Activated T-cell treated with anti-CD3 and anti-CD28 coated beads, Interleukin-2, amount 50 U/mL, for 72 hours (primary cell): ENCODE measurements at places on chromosomes 1 and 21.

DNA sequence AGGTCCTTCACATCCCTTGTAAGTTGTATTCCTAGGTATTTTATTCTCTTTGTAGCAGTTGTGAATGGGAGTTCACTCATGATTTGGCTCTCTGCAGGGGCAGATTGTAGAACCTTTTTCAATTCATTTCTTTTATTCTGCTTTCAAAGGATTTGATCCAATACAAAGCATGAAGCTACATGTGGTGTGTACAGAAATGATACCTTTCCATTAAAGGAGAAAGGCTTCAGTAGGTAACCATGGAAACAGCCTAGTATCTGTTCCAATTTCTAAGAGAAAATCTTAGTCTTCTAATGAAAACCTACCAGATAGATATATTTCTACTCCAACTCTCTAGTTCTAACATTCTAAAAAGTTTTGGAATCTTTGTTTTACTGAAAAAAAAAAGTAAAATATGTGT is 105.0 kb downstream of the SYT14 start:
- DNase-seq: no peak

GRCh38 chr1:3910857-3911845 is 11.1 kb upstream of the C1orf174 start:
- peak; percentile 79 for DNase-seq

DNA sequence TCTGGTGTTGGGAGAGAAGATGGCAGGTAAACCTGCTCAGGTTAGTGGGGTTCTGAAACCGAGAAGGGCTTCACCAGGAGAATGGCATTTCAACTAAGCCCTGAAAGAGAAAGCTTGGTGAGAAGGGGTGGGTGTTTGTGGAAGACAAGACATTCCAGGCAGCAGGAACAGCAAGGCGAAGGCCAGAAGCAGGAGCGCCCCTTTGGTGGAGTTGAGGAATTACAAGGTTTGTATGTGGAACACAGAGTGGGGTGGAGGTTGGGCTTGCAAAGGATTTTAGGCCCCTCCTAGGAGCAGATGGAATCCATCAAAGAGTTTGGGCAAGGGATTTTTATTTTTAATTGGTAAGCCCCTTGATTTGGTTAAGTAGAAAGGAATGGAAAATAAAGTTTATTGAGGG is 24.8 kb upstream of the ELOA start:
- no peak for DNase-seq

DNA sequence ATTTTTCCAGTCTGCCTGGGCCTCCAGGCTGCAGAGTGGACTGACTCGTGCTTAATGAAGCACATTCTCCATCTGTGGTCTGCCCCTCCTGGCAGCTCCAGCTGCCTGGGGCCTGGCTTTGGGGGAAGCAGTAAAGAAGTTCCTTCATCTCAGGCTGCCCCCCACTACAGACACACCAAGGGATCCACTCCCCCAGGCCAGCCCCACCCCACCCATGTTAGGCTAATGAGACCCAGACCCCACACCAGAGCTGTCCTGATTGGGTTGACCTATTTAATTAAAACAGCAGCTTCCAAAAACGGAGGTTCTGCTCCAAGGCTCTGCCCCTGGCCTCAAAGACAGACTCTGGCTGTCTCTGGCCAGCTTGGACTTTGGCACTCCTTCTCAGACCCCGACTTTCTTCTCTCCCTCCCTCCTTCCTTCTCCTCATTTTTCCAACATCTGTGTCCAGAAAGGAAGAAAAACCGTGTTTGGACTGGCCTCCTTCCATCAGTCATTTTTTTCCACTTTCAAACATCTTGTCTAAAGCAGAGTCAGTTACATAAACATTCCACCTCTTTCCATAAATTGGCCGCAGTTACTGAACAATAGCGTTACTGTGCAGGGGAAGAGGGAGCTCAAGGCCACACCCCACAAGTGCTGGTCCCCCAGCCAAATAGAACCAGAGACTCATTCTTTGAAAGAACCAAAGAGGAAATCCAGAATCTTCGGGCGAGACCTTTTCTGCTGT is 29.7 kb downstream of the SERTAD4 start:
- no peak for DNase-seq

- no peak for DNase-seq
Observed at GRCh38 chr1:89047734-89048133, 17.3 kb downstream of the GBP1 start.

DNA sequence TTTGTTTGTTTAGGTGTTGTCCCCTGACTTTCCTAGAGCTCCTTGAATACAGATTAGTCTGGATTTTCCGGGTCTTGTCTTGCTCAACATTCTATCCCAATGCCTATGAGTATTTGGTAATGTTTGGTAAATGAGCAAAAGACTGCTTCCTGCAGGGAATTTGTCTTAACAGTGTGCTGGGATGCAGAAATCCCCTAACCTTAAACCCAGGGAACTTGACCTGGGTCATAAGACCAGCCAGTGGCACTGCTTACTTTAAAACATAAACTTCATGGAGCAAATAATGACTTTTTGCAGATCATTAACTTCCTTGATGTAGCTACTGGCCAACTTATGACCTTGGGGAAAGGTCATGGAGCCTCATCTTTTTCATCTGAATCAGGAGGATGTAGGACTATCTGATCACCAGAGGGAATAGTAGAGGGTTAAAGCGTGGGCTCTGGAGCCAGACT is 27.2 kb downstream of the TCEANC2 start:
- no peak for DNase-seq

GRCh38 chr1:59690171-59690930 is 124.4 kb upstream of the HOOK1 start:
- no peak for DNase-seq

- DNase-seq: no peak
Observed at GRCh38 chr1:112026016-112026415, 36.5 kb upstream of the KCND3 start.

DNA sequence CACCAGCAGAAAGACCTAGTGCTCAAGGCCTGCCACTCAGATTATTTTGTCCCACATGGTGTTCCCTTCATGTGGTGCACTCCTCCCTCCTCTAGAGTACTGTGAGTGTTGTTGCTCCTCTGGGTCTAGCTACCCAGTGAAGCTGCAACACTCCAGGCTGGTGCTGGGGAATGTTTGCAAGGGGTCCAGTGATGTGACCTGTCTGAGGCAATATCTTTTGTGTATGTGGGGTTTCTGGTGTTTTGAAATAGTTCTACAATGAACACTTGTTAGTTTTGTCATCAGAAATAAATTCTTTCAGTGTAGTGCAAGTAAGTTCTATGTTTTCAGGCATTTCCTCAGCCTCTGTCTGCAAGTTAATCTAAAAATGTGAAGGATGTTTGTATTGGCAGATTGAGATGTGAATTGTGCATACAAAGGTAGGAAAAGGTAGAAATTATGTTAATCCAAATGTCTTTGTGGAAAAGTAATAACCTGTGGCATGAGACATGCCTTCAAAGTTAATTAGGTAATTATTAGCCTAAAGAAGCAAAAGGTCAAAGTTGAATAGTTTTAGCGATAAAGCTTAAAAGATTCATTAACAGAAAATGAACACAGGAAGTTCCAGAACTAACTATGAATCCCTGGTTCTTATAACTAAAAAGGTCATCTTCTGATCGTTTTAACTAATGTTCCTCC is 616.8 kb downstream of the LTN1 start:
- no peak for DNase-seq

DNA sequence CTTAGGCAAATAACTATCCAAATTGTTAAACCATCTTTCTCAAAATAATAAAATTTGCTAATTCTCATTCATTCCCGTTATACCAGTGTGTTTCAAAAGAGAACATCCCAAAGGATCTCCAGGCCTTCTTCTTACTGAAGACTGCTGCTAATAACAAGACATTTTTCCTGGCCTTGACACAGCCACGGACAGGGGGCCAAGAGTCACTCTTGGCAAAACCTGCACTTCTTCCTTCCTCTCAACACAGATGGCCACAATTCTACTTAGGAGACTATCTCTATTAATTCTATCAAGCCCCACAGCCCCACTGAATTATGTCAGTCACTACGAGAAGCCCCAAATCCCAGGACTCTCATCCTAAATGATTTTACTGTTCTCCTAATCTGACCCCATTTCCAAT is 86.0 kb downstream of the EVI5 start:
- DNase-seq: no peak

DNA sequence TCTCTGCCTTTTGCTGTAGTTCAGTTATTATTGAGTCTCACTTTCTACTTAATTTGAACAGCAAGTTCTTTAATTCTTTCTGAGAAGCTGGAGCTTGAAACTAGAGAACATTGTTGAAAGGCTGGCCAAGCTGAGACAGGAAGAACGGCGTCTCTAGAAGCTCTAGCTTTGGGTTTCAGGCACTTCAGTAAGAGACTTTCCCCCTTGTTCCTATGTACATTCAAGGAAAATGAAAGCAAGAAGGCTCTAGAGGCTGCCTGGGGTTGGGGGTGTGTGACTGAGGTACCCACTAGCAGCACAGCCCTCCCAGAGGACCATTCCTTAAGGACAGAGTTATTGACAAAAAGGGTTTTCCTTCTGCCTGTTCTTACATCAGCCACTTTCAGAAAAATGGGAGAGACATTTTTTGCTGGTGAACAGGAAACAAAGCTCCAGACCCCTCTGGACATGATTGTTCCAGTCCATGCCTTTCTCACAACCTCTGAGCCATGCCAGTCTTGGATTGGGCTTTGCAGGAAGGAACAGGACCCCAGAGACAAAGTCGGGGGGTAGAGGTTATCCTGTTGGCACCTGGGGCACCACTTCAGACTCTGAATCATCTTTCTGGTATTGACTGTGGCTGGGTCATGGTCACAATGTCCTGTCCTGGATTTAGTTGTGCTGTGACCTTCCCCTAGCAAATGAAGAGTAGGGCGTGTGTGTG is 63.1 kb downstream of the LAMC2 start:
- no peak for DNase-seq

DNA sequence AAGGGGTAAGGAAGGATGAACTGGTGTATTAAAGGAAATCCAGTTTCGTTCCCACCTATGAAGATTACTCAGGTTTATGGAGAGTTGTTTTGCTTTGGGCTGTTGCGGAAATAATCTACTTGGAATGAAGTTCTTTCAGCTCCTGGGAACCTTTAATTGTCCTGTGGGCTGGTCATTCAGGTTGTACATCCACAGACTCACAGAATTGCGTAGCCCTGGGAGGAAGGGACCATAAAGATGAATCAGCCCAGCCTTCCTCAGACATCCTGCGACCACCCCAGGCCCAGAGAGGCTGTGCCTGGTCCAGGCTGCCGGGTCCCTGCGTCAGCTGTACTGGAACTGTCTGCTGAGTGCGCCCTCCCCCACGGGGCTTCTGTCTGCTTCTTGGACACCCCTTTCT is 72.7 kb downstream of the GALNT2 start:
- no peak for DNase-seq

DNA sequence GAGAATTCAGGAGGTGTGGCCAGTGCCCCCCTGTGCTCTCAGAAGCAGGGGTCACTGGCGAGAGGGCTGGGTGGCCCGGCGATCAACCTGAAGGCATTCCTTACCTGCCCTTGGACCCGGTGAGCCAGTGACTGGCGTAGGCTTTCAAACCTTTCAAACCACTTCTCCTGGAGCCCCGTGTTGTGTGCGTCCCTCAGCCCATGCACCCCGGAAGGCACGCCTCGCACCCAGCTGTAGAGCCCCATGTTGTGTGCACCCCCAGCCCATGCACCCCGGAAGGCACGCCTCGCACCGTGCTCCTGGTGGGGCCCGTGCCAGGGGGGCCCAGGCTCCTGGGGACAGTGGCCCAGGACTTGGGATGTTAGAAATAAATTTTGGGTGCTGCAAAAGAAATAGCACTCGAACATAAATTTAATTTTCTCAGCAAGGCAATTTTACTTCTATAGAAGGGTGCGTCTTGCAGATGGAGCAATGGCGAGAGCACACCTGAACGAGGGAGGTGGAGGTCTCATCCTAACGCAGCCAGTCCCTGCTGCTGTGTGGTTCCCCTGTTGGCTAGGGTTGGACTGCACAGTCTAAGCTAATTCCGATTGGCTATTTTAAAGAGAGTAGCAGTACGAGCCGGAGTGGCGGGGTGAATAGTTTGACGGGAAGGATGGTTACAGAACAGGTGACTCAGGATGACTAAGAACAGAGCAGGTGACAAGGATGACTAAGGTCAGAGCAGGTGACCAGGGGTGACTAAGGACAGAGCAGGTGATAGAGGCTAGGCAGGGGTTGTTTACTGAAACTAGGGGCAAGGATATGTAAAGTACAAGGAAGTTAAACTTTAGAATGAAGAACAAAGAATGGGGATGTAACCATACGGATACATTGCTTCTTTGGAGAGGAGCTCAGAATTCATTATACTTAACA is 47.4 kb downstream of the PRKCZ start:
- DNase-seq: no peak

DNA sequence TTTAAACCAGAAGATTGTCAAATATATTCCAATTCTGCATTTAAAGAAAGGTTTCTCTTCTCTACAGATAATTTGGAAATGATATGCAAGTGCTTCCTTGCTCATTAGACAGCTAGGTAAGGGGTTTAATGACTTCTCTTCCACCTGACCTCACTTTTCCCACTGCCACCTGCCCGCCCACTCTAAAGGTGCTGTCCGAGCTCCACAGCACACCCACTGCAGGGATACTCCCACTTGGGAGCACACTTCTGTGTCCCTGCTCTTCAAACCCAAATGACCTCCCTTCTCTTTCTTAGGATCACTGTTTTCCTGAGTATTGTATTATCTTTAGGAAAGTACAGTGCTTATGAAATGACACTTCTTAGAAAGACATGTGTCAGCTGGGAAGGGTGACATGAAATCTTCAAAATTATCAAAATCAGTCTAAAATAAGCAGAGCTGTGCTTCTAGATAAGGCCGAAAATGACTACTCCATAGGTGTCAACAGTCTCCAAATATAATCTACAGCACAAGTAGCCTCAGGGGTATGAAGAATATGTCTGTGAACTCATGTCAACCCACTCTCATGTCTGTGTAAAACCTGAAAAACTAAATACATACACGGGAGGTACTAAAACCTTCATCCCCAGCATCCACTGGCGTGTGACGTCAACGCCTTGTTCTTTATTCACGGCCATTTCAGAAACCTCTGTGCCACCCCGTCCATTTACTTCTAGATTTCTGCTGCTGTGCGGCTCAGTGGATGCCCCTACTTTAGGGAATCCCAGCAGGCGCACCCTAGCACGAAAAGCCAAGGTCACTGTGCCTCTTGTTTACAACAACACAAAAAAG is 71.0 kb downstream of the SLC45A1 start:
- DNase-seq: no peak

- DNase-seq: no peak
Observed at GRCh38 chr1:116994411-116994810, 7.1 kb upstream of the CD101 start.

DNA sequence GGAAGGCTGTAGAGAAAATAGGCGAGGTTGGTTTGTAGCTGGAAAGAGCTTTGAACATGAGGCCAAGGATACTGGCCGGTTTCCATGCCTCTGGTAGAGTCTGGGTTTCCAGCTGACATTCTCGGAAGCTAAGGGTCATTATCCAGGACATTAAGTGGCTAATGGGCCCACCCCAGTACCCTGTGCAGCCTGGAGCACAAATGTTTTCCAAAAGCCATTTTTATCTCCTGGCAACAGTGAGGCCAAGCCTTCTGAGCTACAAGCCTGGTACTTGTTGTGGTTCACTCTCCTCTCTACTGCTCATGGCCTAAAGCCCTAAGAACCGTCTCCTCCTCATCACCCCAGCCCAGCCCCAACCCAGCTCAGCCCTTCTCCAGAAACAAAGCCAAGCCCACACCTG is 122.9 kb downstream of the DMRTA2 start:
- DNase-seq: no peak

GRCh38 chr1:10733474-10734366 is 62.7 kb downstream of the CASZ1 start:
- DNase-seq: peak; percentile 67

GRCh38 chr1:175671066-175671465 is 72.3 kb downstream of the TNR start:
- DNase-seq: no peak

GRCh38 chr1:29390491-29391361 is 154.4 kb downstream of the PTPRU start:
- no peak for DNase-seq

GRCh38 chr21:41765973-41766882 is 624 bp downstream of the RIPK4 start:
- no peak for DNase-seq
